ENCODE measurements at places on chromosomes 1 and 21.

DNA sequence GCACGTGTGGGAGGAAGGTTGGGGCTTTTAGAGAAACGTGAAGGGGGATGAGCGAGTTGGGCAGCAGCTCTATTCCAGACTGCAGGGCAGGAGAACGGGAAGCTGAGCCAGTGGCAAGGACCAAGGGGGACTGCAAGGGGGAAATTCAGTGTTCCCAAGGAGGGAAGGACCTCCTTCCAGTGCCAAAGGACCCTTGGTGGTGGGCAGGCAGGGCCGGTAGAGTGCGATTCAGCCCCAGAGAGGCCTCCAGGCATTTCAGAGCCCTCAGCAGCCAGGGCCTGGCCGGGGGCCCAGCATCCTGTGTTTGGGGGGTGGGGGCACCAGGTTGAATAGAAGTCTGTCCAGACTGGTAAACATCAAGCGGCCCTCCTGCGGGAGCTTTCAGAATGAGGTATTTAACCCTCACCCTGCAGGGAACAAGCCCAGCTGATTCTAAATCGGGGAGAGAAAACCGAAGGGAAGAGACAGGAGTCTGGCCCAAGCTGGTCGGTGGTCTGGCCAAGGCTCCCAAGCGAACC is 2.3 kb downstream of the COL9A2 start:
- H3K27me3 ChIP-seq, result peaks cover 35% of the 10 kb centered on the region
- H3K27ac ChIP-seq, result no peak overlapping the region
- DNase-seq, result no peak
- peak overlapping the region; percentile 51 for H3K4me3 ChIP-seq
- H3K4me1 ChIP-seq, result peaks cover 4% of the 10 kb centered on the region

DNA sequence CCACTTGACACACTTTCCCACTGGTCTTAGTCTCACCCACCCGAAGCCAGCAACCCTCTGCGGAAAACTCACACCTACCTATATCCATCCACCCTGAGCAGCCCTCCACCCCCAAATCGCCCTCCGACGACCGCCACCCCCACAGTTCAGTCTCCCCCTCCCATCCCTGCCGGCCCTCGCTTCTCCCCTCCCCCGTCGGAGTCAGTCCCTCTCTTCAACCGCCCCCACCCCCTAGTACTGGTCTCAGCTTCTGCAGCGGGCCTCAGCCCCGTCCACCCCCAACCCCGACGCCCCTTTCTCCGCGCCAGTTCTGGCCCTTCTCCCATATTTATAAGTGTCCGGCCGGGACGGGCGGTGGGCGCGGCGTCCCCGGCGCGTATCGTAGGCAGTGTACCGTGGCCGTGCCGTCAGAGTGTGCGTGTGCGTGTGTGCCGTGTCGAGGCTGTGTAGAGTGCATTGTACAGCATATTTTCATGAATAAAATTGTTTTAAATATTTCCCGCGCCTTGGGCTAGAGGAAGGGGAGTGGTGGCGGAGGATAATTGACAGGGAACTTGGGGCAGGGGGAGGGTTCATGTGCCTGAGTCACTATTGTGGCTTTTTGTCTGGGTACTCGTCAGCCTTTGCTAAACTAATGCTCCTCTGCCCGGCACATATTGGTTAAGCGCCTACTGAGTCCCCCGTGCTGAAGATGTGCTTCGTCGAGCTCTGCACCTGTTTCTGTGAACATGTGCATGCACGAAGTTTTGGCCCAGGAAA is 22.0 kb downstream of the FOXO6 start:
- H3K27me3 ChIP-seq, result peaks cover 11% of the 10 kb centered on the region
- DNase-seq, result no peak
- no peak overlapping the region for H3K27ac ChIP-seq
- peak overlapping the region; percentile 90 for H3K4me3 ChIP-seq
- H3K36me3 ChIP-seq, result no peaks in the 10 kb centered on the region
- H3K4me1 ChIP-seq, result peaks cover 12% of the 10 kb centered on the region

- H3K27me3 ChIP-seq, result no peaks in the 10 kb centered on the region
- DNase-seq, result peak; percentile 86
- H3K27ac ChIP-seq, result no peak overlapping the region
- H3K4me3 ChIP-seq, result no peak overlapping the region
- no peaks in the 10 kb centered on the region for H3K4me1 ChIP-seq
- H3K36me3 ChIP-seq, result no peaks in the 10 kb centered on the region
Measured at GRCh38 chr1:201436393-201436792, 14.9 kb upstream of the TNNI1 start.

DNA sequence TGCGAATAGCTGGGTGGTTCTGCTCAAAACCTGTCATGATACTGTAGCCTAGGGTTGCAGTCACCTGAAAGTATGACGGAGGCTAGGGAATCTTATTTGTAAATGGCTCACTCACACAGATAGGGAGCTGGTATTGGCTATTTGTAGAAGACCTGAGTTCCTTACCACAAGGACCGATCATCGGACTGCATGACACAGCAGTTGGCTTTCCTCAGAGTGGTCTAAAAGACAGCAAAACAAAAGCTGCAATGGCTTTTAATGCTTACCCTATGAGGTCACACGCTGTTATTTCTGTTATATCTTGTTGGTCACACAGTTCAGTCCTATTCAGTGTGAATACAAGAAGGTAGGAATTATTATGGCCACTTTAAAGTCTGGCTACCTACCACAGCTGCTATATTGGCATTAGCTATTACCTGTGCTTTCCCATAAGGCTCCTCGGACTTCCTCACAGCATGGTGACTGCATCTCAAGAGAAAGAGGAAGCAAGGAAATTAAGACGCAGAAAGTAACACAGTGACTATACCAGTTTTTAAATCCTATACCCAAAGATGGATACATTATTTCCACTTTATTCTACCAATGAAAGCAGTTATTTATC is 68.4 kb upstream of the LRRC7 start:
- DNase-seq, result no peak
- H3K27me3 ChIP-seq, result no peaks in the 10 kb centered on the region
- no peaks in the 10 kb centered on the region for H3K36me3 ChIP-seq
- H3K4me3 ChIP-seq, result no peak overlapping the region

DNA sequence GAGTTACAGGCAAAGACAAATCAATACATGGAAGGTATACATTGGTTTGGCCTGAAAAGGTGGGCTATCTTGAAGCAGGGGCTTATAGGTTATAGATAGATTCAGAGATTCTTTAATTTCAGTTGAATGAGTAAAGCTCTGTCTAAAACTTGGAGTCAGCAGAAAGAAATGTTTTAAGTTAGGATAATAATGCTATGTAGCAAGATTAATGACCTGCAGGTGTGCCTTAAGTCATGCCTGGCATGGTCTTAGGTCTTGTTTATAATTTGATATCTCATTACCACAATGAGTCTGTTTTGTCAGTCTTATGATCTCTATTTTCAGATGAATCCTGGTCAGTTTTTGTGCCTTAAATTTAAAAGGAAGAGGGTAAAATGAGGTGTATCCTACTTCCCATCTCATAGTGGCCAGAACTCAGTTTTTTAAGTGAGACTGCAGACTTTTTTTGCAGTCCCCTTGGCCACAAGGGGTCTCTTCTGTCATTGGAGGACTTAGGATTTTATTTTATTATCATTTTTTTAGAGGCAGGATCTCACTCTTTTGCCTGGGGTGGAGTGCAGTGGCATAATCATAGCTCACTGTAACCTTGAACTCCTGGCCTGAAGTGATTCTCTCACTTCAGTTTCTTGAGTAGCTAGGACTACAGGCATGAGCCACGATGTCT is 21.3 kb upstream of the PGBD2 start:
- no peak overlapping the region for H3K27ac ChIP-seq
- H3K4me3 ChIP-seq, result no peak overlapping the region
- no peak for DNase-seq
- H3K27me3 ChIP-seq, result no peaks in the 10 kb centered on the region
- H3K36me3 ChIP-seq, result no peaks in the 10 kb centered on the region
- H3K4me1 ChIP-seq, result no peaks in the 10 kb centered on the region
